ENCODE measurements at places on chromosomes 6 and 20. TPM values are rescaled to one million over a fixed set of nuclear protein-coding genes. Genes with fewer than 3 reads are reported as not detected.

FAM162B gene
- total RNA-seq = not detected

KIFC1 gene
- 43.1 TPM for total RNA-seq

ACTL10 gene
- not detected for total RNA-seq

SMOC2 gene
- total RNA-seq = not detected

RAET1E gene
- 2.8 TPM for total RNA-seq

KCNB1 gene
- 2.7 TPM for total RNA-seq

EGFL8 gene
- 1.8 TPM for total RNA-seq

ULBP2 gene
- 3.2 TPM for total RNA-seq

DZANK1 gene
- 2.7 TPM for total RNA-seq

SALL4 gene
- total RNA-seq = 2.0 TPM

TXLNB gene
- not detected for total RNA-seq

POU5F1 gene
- 10.8 TPM for total RNA-seq

THBS2 gene
- total RNA-seq = 0.03 TPM

ETV7 gene
- not detected for total RNA-seq

ELOVL2 gene
- 6.9 TPM for total RNA-seq

TMEM217 gene
- 0.82 TPM for total RNA-seq

ALDH8A1 gene
- total RNA-seq = 0.10 TPM

LPA gene
- total RNA-seq = 0.09 TPM

BMP2 gene
- 0.30 TPM for total RNA-seq

LAMA2 gene
- 0.47 TPM for total RNA-seq

SIRT5 gene
- 3.9 TPM for total RNA-seq

PCMTD2 gene
- 12.5 TPM for total RNA-seq

ERMARD gene
- 6.6 TPM for total RNA-seq

EZR gene
- total RNA-seq = 436 TPM

ATP9A gene
- total RNA-seq = 12.2 TPM

FRK gene
- total RNA-seq = 1.4 TPM

NKAPL gene
- total RNA-seq = not detected
